Dorsolateral prefrontal cortex (tissue), 122 donors: ENCODE measurements at places on chromosomes 4 and X.

DNA sequence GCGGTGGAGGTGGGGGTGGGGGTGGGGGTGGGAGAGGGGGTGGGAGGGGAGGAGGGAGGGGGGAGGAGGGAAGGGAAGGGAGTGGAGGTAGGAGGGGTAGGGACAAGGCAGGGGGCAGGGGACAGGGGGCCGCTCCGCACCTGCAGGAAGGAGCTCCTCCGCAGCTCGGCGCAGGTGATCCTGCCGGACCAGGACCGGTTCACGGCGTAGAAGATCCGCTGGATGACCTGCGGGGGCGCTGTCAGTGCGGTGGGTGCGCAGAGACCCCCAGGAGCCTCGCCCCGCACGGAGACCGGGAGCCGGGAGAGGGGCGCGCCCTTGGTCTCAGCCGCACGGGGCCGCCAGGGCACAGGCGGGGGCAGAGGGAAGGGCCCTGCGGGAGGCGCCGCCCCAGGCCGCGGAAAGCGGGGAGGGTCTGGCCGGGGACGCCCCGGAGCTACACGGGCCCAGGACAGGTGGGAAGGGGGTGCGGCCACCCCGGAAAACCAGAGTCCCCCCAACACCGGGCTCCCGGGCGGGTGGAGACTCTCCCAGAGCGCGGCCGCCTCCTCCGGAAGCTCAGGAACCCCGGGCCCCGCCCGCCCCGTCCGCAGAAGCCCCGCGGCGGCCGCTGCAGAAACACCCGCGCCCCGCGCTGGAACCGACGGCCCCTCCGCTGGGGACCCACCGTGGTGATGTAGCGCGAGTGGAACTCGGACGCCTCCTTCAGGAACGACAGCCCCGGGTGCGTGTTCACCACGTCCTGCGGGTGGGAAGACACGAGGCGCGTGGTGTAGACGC, 27.6 kb upstream of the GTPBP6 start:
- no peak for DNase-seq

- no peak for DNase-seq
Observed at GRCh38 chr4:7766086-7766485, 173.6 kb downstream of the AFAP1 start.

- DNase-seq: no peak
Observed at GRCh38 chr4:127000110-127000509, 632.6 kb upstream of the INTU start.

- DNase-seq: no peak
Observed at GRCh38 chr4:19615086-19615689, 636.5 kb upstream of the SLIT2 start.

DNA sequence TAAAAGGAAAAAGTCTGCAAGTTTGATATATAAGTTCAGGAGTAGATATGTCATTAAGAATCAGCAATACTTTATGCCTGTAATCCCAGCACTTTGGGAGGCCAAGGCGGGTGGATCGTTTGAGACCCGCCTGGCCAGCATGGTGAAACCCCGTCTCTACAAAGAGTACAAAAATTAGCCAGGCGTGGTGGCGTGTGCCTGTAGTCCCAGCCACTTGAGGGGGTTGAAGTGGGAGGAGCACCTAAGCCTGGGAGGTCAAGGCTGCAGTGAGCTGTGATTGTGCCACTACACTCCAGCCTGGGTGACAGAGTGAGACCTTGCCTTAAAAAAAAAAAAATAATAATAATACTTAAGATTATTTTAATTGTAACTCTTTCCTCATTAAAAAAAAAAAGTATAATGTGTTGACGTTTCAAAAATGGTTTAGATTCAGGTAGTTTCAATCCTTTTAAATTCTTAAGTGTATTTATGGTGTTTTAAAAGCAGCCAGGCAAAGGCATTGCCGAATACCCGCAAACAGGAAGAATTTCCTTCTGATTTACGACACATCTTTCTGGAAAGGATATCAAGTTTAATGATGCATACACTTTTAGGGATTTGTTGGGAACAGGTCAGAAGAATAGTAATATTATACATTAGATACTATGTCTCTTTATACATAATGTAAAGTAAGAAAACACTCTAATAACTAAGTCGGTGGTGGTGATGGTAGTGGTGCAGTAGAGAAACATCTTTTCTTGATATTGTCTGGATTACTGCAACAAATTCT, 80.9 kb downstream of the KDM6A start:
- no peak for DNase-seq

GRCh38 chr4:19492606-19493005, 759.1 kb upstream of the SLIT2 start:
- DNase-seq: no peak

GRCh38 chr4:57370691-57371090, 260.5 kb upstream of the IGFBP7 start:
- no peak for DNase-seq

- DNase-seq: no peak
Observed at GRCh38 chrX:66504481-66504880, 134.4 kb downstream of the EDA2R start.

GRCh38 chr4:100422894-100423293, 94.9 kb downstream of the EMCN start:
- DNase-seq: no peak

DNA sequence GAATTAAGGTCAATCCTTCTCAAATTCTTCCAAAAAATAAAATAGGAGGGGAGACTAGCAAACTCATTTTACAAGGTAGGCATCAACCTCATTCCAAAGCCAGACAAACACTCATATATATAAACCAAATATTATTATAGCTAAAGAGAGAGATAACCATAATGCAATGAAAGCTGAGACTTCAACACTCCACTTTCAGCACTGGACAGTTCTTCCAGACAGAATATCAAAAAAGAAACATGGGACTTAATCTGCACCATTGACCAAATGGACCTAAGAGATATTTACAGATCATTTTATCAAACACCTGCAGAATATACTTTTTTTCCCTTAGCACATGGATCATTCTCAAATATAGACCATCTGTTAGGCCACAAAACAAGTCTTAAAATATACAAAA, 15.5 kb upstream of the EDA2R start:
- no peak for DNase-seq

DNA sequence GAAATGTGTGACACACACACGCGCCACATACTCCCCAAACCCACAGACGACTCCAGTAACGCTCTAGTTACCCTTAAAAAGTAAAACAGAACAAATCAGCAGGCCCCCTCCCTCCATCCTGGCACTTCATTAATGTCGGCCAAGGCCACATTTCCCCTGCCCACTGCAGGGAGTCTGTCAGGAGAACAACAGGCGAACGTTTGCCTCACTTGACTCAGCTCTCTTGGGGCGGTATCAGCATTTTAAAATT, 671 bp upstream of the FHIP1A start:
- DNase-seq: no peak

- no peak for DNase-seq
Observed at GRCh38 chrX:113522814-113523213, 682.2 kb upstream of the AMOT start.

- DNase-seq: peak; percentile 21
Observed at GRCh38 chr4:25030277-25031076, at the start of gene LGI2. LGI2 (minus strand) TSS chr4:25030946; CDS start chr4:25030693, 253 bp downstream.
